NAMALWA (cell line): ENCODE measurements at places on chromosomes 2 and 18.

GRCh38 chr2:126208266-126208665 is 447.7 kb upstream of the GYPC start:
- no peak for DNase-seq

- DNase-seq, result no peak
Measured at GRCh38 chr2:100417711-100418124, 250 bp upstream of the CHST10 start.

DNA sequence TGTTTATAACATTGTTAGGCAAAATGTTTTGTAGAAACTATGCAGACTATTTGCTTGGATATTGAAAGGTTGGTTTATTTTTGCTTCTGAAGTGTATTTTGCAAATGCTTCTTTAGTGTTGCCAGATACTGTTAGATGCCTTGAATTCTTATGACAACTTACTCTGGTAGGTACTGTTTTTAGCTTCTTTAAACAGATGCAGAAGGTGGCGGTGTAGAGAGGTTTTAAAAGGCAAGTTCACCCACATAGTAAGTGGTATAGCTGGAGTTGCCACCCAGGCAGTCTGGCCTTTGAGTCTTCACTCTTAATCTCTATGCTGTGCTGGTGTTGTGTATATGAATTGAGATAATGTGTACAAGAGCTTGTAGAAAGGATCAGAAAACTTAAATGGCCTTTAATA is 3.6 kb downstream of the PCYOX1 start:
- peak; percentile 35 for DNase-seq

DNA sequence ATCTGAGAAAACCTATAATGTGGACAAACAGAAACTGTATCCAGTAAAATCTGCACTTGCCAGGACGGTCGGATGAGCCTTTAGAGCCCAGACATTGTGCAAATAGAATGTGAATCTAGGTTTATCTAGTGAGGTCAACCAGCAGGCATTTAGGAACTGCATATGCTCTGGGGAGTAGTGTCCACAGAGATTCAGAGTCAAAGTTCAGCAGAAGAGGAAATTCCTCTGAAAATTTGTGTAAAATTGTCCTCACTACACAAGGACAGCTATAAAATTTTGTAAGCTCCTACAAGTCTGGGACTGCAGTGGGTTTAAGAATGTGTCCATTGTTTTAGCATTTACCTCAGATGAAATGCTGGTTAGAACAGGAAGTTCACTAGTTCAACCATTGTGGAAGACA is 9.8 kb upstream of the NDUFV2 start:
- DNase-seq, result no peak

GRCh38 chr2:117065912-117066311 is 748.6 kb upstream of the DDX18 start:
- DNase-seq, result no peak

DNA sequence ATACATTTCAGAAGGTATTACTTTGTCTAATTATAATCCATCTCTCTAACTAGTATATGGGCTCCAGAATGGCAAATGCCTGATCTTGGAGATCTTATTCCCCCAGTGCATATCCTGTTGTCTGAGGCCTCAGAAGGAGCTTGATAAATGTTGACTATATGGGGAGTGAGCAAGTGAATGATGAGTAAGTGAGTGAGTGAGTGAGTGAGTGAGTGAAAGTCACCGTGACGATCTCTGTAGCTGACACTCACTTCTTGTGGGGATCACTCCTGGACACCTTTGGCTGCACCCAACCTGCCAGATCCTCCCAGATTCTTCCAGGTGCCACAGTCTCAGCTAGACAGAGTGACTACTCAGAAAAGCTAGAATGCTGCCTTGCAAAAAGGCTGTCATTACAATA is 2.8 kb downstream of the XDH start:
- DNase-seq, result no peak

GRCh38 chr2:216904554-216904953 is 44.7 kb upstream of the TNP1 start:
- DNase-seq, result no peak

DNA sequence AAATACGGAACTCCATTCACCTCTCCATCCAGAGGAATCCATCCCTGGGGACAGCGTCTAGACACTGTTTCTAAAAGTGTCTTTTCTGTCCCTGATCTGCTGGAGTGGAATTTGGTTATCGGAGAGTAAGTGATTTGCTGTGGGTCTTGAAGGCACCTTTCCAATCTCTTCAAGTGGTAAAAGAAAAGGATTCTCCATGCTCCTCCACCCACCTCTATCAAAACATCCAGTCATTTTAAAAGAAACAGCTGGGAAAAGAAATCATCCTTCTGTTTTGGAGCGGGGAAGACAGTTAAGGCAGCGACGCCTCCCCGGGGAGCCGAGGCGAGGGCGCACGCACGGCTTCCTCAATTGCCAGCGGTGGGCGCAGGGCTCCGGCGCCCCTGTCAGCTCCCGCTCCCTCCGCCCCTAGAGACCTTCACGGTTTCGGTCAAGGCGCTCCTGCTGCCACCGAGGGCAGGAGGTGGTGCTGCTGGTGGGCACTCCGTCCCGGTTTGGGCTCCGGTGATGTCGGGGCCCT is 547 bp downstream of the SLC35F5 start:
- DNase-seq, result peak; percentile 82
